ENCODE measurements at places on chromosomes 12 and 14. TPM values are rescaled to one million over a fixed set of nuclear protein-coding genes. Genes with fewer than 3 reads are reported as not detected.

ACRBP gene
- total RNA-seq = not detected

ENDOU gene
- total RNA-seq = not detected

CINP gene
- 62.4 TPM for total RNA-seq

VDR gene
- total RNA-seq = 10.2 TPM

NGB gene
- not detected for total RNA-seq

OAS2 gene
- total RNA-seq = 0.39 TPM

FAM90A1 gene
- total RNA-seq = not detected

DNA sequence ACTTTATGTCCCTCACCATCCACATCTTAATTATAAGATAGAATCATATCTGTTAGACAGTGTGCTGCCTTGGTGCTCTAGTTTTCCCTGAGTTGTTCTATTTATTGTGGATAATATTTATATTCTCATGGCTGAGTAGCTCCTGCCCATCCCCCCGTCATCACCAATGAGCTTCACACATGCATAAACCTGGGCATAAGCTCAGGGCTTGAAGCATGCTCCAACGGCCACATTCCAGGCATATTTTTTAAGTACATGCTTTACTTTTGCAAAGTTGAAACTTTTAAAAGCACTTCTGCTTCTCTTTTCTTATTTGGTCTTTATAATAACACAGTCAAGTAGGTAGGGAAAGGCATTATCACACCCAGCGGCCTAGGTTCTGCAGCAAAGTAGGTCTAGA, 3.4 kb upstream of the FBXO34 start:
- H3K4me1 ChIP-seq = peaks cover 31% of the 10 kb centered on the region
- H3K4me3 ChIP-seq = no peak overlapping the region
- H3K36me3 ChIP-seq = no peaks in the 10 kb centered on the region
- no peak for DNase-seq
- no peak overlapping the region for H3K27ac ChIP-seq
- H3K27me3 ChIP-seq = peaks cover 2% of the 10 kb centered on the region

GRCh38 chr12:5965950-5966383, 20.9 kb upstream of the ANO2 start:
- H3K4me3 ChIP-seq = no peak overlapping the region
- peak; percentile 32 for DNase-seq
- H3K4me1 ChIP-seq = no peaks in the 10 kb centered on the region
- peaks cover 54% of the 10 kb centered on the region for H3K27me3 ChIP-seq

DNA sequence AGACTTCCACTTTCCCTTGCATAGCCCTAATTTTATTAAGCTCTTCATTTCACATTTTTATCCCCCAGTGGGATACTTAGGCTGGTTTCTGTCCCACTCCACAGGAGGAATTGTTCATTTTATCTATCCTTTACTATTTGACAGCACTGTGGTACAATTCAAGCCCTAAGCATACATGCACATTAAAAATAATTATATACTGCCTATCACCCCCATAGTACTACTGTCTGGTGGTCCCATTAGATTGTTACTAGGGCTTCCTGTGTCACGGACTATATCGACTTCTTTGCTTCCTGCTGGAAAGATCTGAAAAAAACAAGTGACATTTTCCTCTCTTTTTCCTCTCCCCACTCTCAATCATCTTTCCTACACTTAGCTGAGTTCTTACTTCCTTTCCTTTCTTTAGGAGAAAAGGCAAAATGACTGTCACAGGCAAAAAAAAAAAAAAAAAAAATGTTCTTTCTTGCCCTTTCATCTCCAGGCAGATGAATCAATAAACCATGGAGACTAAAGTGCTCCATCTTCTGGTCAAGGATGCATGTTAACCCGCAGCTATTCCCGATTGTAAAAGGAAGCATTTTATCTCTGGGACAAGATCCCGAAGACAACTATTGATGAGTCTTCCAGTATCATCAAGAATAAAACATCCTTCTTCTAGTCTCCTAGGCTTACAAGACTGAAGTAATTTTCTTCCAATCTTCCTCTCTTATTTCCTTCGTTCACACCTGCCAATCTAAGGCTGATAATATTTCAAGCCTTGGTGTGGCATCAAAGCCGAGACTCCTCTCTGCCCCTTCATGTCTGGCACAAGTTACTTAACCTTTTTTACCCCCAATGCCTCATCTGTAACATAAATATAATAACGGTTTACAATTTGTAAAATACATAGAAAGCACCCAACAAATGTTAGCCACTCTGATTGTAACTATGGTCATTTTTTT, 94.4 kb upstream of the PLEKHG7 start:
- peaks cover 2% of the 10 kb centered on the region for H3K27me3 ChIP-seq
- H3K4me3 ChIP-seq = peak overlapping the region; percentile 20
- peak; percentile 57 for DNase-seq
- H3K4me1 ChIP-seq = peaks cover 38% of the 10 kb centered on the region
- no peaks in the 10 kb centered on the region for H3K36me3 ChIP-seq
- H3K27ac ChIP-seq = peak overlapping the region; percentile 16

GRCh38 chr12:41992692-41993215, 151.9 kb downstream of the GXYLT1 start:
- H3K4me3 ChIP-seq = no peak overlapping the region
- H3K27ac ChIP-seq = no peak overlapping the region
- no peaks in the 10 kb centered on the region for H3K4me1 ChIP-seq
- H3K27me3 ChIP-seq = no peaks in the 10 kb centered on the region
- no peak for DNase-seq
- no peaks in the 10 kb centered on the region for H3K36me3 ChIP-seq

DNA sequence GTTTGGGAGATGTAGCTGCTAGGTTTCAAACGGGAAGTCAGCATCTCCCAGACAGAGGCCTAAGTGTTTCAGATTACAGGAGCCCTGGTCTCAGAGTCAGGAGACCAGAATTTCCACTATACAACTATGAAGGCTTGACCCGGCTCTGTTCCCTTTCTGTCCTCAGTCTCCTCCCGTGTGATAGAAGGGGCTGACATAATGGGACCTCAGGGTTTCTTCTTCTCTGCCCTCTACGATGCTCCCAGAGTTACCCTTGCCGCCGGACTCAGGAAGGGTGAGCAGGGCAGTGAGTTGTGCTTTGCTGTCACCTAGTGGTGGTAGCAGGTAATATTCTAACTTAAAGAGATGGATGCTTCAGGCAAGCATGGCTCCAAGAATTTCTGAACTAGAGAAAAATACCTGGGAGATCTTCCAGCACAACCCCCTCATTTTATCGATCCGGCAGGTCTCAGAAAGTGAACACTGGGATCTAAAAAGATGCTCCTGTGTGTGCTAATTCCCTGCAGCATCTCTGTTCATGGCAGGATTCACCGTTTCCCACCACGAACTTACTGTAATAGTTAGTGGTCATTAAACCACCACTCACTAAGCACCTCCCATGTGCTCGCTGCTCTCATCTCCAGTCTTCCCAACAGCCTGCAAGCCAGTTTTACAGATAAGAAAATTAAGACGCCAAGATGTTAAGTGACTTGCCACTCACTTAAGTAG, 84.4 kb downstream of the VWF start:
- peaks cover 25% of the 10 kb centered on the region for H3K4me1 ChIP-seq
- peaks cover 6% of the 10 kb centered on the region for H3K27me3 ChIP-seq
- H3K4me3 ChIP-seq = no peak overlapping the region
- no peak overlapping the region for H3K27ac ChIP-seq
- no peaks in the 10 kb centered on the region for H3K36me3 ChIP-seq
- peak; percentile 54 for DNase-seq

DNA sequence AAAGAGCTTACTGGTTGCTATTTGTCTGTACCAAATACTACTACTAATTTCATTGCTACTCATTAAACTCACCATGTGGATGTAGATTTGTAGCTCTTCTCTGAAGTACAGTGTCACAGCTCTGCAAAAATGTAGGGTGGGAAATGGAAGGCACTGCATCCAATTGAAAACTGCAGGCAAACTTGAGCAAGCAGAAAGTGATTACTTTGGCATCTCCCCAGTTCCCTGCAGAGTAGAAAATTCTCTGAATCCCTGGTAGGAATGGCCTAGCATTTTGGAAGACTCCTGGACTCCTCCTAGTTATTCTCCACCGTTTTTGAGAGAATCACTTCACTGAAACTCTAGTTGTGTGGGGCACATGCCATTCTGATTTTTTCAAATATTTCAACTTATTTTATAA, 239.1 kb downstream of the DIO2 start:
- H3K4me1 ChIP-seq = no peaks in the 10 kb centered on the region
- no peaks in the 10 kb centered on the region for H3K36me3 ChIP-seq
- no peaks in the 10 kb centered on the region for H3K27me3 ChIP-seq
- DNase-seq = no peak
- H3K4me3 ChIP-seq = no peak overlapping the region

GRCh38 chr12:23008623-23009022, 383.7 kb downstream of the ETNK1 start:
- H3K36me3 ChIP-seq = no peaks in the 10 kb centered on the region
- no peak overlapping the region for H3K27ac ChIP-seq
- H3K4me1 ChIP-seq = no peaks in the 10 kb centered on the region
- DNase-seq = no peak
- H3K27me3 ChIP-seq = no peaks in the 10 kb centered on the region

DNA sequence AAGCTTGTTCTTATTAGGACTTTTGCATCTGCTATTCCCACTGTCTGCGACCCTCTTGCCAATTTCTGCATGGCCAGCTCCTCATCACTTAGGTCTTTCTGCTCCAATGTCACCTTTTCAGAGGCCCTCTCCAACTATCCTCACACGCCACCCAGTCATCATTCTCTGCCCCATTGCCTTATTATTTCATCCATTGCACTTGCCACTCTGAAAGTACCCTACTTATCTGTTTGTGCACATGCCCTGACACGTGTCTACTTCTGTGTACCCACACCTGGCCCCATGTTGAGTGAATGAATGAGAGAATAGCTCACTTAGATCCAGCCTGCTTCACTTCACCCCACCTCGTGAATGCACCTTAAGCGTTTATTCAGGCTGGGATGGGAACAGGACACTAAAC, 218.7 kb upstream of the TBX3 start:
- H3K4me3 ChIP-seq = no peak overlapping the region
- peaks cover 15% of the 10 kb centered on the region for H3K4me1 ChIP-seq
- no peak overlapping the region for H3K27ac ChIP-seq

DNA sequence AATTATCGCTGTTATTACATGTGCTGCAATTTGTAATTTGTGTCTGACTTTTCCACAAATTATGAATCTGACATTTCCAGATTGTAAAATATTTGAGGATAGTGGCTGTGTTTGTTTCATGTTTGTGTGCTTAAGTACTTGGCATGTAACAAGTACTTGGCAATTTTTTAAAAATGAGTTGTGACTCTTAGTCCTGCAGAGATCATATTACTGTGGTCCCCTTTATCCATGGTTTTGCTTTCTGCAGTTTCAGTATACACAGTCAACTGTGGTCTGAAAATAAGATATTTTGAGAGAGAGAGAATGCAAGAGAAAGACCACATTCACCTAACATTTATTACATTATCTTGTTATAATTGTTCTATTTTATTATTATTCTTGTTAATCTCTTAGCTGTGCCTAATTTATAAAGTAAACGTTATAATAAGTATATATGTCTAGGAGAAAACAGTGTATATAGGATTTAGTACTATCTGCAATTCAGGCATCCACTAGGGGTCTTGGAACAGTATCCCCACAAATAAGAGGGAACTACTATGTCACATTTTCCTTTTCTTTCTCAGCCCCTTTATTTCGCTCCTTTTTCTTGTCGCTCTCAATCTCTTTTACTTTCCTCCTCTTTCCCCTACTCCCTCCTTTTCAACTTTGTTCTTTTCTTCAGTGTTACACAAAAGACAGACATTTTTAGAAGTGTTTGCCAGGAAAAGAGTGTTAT, 176.1 kb downstream of the FUT8 start:
- DNase-seq = no peak
- no peaks in the 10 kb centered on the region for H3K36me3 ChIP-seq
- H3K4me3 ChIP-seq = no peak overlapping the region
- H3K27me3 ChIP-seq = no peaks in the 10 kb centered on the region

GRCh38 chr12:53241623-53242412, 9.8 kb upstream of the RARG start:
- peaks cover 23% of the 10 kb centered on the region for H3K27me3 ChIP-seq
- DNase-seq = no peak
- no peak overlapping the region for H3K27ac ChIP-seq
- H3K4me3 ChIP-seq = no peak overlapping the region
- peaks cover 8% of the 10 kb centered on the region for H3K4me1 ChIP-seq

DNA sequence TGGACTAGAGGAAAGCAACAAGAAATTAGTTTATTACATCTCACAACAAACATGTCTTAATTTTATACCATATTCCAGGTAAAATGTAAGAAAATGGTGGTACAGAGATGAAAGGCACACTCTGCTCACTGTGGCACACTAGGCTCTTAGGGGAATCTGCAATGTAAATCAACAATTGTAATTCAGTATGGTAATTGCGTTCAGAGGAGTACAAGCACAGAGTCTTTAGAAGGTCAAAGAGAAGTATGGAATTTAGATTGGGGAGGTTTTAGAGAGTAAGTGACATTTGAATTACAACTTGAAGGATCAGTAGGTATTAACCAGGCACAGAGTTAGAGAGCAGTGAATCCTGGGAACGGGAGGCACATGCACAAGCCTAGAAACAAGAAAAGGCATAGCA, 694.0 kb upstream of the USP15 start:
- DNase-seq = no peak
- H3K27ac ChIP-seq = no peak overlapping the region
- no peaks in the 10 kb centered on the region for H3K36me3 ChIP-seq
- H3K4me1 ChIP-seq = no peaks in the 10 kb centered on the region
- no peaks in the 10 kb centered on the region for H3K27me3 ChIP-seq

Data from HFFc6 (cell line).